ENCODE measurements at places on chromosomes 12 and 14.

DNA sequence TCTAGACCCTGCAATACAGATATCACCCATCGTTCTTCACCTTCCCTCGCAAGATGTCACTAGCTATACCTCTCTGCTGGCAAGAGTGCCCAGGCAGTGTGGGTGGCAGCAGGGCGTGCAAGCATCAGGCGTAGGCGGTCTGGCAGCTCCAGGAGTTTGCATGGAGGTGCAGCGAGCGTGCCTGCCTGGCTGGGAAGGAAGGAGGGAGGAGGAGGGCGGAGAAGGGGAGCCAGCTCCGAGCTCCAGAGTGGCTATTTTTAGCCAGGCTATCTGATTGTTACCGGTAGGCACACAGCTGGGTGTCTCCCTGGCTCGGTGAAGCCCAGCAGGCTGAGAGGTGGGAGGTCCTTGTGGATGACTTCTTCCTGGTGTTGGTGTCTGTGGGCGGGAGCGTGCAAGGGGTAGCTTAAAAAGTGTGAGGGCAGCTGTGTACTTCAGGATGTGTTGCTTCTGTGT, 6.2 kb downstream of the FOXJ2 start:
- DNase-seq: no peak

- no peak for DNase-seq
Observed at GRCh38 chr14:52299692-52300278, 14.3 kb upstream of the PTGER2 start.

DNA sequence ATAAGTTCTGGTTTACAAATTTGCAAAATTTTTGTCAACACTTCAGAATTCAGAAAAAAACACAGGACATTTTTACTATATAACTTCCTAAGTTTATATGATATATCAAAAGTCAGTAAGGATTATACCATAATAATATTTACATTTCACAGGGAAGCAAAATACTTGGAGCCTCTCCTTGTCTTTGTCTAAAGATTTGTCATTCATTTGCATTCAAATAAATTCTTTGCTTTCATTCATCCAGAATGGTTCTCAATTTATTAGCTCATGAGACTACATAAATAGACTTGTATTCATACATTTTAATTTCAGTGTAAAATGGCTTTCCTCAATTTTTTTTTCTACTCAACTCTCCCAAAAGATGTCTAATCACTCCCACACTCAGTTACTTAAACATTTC, 96.4 kb downstream of the SLC38A6 start:
- no peak for DNase-seq

DNA sequence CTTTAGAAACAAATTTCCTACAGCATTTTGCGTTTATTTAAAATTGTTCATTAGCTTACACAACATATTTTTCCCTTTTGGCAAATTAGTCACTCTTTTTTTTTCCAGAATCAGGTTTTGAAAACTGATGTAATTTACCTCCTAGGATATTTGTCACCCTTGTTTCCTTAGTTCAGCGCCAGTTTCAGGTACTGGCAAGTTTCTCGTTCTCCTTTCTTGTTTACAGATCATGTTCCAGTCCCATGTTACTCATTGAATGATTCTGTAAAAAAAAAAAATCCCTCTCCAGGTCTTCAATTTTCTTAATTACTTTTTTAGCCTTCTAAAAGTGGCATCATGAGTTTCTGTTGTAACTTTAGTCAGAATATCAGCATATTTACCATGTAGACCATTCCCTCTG, 2.7 kb downstream of the PPP4R4 start:
- DNase-seq: no peak

DNA sequence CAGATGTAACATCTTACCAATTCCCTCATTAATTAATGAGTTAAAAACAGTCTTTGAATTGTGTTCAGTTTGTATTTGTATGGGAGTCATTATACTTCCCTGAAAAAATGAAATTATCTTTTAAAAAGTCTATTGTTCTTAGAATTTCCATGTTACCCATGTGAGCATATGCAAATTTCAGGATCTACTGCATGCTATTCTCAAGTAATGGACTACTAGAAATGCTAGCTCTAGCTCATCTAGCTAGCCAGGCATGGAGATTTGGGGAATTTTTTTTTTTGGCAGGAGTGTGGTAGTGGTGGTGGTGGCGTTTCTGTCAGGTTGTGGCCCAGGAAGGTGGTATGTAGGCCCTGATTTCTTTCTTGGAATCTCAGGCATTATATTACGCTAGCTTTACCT, 218.4 kb downstream of the AEBP2 start:
- DNase-seq: no peak

DNA sequence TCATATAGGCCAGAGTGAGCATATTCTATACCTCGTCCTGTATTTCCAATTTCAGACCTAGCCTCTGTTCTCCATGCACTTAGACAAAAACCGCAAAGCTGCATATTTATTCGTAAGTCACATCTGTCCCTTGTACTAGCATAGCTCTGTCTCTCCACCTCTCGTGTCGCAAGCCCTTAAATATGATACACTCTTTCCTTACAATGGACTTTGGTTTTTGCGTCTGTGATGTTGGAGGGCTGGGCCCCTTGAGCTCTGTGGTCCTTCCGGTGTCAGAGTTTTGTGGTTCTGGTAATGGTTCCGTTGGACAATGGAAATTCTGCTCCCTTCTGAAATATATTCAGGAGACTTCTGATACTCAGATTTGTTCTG, 11.3 kb downstream of the PRKCH start:
- no peak for DNase-seq

DNA sequence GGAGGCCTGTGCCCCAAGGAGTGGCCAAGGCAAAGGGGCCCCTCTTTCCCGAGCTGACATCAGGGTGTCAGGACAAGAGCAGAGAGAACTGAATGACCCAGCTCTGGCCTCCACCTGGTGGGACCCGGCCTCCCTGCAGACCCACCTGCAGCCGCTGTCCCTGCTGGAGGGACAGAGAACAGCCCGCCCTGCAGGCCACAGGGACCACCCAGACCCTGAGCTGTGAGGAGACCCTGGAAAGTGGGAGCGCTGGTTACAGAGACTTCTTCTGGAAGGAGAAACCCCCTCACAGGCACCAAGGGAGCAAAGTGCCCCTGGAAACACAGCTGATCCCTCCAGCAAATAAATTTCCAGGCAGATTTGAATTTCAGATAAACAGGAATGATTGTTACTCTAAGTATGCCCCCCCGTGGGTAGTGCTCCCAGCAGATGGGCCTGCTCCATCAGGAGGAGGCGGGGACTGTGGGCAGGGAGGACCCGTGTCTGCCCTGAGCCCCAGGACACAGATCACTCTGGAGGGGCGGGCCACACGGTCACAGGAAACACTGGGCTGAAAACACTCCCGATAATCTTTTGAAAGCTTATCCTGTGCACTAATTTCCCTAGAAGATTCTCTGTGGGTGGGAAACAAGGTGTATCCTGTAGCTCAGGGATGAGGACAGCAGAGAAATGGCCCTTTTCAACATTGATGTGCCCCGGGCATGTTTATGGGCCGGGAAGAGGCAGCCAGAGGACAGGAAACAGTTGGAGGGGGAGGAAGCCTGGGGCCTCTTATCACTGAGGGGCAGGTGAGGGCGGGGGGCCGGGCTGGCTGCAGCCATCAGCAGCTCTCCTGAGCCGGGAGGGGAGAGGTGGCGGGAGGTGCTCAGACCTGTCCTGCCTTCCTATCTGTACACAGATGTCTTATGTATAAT, 276.0 kb downstream of the ADGRD1 start:
- no peak for DNase-seq

GRCh38 chr12:117090816-117091711, 8.2 kb downstream of the TESC start:
- DNase-seq: no peak

DNA sequence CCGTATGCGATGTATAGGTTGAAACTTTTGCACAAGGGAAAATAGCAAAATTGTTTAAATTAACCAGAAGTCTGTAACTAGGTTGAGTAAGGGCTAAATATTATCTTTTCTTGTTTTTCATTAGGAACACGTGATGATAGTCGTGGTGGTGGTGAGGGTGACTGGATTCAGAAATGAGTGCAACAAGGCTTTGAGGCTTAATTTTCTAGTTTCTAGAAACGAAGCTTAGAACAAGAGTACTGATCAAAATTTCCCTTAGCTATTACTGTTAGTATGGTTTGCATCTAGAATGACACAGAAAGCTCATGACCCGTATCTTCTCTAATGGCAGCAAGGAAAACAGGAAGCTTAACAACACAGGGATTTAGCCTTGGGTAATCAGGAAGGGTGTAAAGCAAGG, 7.0 kb downstream of the SLIRP start:
- no peak for DNase-seq

GRCh38 chr14:35808076-35808637, 938 bp downstream of the RALGAPA1 start:
- DNase-seq: no peak

GRCh38 chr14:90698379-90698869, 117.8 kb downstream of the TTC7B start:
- no peak for DNase-seq

DNA sequence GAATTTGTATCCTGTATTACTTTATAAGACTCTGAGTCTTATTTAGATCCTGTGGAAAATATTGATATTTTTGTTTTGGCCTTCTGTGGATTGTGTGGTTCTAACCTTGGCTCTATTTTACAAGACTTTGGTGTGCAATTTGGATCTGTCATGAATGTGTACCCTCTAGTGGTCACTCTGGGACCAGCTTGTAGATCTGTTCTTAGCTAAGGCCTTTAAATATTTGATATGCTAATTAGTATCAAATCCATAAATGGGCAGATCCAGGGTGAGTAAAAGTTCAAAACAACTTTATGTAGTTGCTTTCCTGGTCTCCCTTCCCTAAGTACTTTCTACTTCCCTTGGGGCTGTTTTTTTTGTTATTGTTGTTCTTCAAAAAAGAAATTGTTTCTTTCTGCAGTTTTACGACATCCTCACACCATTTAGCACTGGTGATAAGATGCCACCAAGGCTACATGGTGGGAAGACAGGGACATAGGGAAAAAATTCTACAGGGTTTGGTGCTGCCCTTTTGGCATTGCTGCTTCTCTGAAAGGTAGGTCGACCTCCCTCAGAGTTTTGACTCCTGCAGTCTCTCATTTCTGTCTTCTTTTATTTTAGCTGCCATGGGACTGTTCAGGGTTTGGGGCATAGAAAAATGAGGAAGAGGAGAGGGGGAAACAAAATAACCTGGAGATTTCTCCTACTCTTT, 238.5 kb downstream of the GPHN start:
- DNase-seq: peak; percentile 32

DNA sequence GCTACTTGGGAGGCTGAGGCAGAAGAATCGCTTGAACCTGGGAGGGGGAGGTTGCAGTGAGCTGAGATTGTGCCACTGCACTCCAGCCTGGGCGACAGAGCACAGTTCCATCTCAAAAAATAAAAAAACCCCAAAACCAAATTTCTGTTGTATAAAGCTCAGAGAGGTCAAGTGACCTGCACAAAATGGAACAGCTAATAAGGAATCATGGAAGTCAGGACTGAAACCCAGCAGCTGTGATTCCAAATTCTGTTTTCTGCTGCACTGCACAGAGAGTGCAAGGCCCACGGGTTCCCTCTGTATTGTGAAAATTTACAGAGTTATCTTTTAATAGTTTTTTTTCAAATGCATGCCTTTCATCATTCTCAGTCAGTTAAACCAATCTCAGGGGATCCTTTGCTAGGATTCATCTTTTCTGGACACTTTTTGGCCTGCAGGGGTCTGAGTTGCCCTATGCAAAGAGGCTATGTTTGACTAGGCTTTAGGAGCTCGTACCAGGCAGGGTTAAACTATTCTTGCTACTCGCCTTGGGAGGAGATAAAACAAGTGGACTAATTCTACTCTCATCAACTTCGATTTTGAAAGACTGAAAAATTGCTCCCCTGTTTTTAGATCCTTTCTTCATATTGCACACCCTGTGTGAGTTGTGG, 26.1 kb upstream of the AACS start:
- no peak for DNase-seq

GRCh38 chr12:90028635-90029051, 320.0 kb upstream of the ATP2B1 start:
- DNase-seq: no peak

DNA sequence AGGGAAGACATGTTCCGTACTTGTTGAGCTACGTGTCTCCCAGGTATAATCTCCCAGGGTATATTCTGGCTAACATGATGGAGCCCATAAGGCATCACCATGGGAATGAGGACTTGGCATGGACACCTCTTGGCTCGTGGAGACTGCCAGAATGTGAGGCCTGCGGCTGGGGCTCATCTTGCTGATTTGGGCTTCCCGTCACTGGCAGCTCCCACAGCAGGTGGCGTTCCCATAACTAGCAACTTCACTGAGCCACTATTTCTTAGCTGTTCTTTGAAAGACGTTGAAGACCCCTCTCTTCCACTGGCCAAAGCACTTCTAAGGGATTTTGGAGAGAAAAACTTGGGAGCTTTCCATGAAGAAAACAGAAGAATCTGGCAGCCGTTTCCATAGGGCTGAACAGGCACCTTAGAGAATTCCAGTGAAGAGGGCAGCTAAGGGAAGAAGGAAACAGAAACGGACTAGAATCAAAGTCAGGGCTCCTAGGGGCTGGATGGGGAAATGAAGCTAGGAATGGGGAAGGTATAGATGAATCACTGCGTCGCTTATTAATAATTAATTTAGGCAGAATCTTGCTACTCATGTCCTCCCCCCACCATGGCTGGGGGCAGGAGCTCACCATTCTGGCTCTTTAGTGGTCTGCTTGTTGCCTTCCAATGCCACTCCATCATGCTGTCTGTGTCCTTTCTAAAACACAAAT, 39.7 kb upstream of the FOS start:
- DNase-seq: no peak

- no peak for DNase-seq
Observed at GRCh38 chr12:63919756-63920155, 75.3 kb downstream of the SRGAP1 start.

DNA sequence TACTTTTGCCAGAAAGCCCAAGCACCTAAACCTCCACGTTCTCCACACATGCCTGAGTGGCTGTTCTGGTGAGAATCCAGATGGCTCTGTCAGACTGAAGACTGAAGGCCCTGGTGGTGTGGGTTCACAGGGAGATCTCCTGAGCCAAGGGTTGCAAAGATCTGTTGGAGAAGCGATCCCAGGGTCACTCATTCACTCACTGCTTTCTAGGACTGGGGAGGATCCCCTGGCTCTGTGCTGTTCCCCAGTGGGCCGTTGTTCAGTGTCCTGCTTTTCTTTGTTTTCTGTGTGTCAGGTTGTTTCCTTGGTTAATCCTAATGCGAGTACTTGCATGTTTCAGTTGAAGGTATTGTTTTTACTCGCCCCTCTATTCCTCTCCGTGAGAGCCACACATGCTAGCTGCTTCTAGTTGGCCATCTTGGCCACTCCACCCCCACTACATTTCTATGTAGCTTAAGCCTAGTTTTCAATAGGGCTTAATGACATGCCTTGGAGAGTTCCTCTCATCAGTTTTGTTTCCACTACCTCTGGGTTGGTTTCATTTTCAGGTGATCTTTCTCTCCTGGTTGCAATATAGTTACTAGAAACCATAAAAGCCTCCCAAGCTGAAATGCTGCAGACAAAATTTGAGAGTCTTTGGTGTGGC, 144.5 kb upstream of the SLC38A2 start:
- DNase-seq: no peak
